HL-60 (cell line): ENCODE measurements at places on chromosomes 1 and 21.

GRCh38 chr1:183968386-183968785 is 69.1 kb downstream of the COLGALT2 start:
- no peak for DNase-seq

DNA sequence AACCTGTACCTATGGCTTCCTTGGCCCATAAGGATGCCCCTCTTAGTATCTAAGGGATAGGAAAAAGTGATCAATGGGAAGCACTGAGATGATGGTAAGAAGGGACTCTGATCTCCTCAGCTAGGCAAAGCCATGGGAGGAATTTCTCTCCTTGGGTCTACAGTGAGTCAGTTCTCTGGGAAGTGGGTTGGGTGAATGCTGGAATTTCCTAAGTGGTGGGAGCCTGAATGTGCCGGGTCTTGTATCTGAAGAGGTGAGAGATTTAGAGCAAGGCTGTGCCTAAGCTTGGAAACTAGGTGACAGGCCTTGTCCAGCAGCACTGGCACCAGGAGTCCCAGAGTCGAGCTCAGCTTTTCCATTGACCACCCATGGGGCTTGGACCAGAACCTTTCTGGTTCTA is 96.3 kb upstream of the SLC2A1 start:
- no peak for DNase-seq

DNA sequence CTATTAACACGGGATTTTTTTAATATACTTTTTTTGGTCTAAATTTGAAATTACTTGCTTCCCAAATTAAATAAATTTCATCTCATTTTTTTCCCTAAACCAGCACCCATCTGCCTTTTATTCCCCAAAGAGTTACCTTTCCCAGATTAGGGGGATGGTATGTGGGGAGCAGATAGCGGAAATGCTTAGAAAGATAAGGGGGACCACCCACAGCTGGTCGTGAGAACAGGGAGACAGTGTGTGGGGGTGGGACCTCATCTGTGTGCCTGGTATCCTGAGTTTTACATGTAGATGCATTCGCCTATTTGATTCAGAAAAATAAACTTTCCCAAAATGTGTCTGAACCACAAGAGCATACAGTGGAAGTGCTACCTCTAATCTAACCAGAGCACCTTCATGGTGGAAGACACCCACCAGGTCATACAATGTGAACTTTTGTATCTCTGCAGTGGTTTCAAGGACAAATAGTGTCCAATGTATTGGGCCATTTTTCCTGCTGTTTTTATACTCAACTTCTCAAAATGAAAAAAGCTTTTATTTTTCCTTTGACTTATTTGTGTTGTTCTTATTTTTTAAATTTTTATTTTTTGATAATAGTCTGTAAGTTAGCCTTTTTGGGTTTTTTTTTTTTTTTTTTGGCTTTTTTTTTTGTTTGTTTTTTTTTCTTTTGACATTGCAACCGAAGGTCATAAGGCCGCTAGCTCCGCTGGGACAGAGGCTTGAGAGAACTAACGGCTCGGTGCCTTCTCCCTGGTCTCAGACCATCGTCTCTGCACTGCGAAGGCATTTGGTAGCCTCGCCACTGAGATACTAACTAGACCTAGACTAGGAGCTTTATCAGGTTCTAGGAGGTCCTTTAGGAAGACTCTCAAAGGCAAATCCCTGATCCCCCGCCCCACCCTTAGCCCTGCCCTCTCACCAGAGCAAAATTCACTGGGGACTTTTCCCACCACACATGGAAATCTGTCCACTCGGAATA is 263.2 kb downstream of the TM2D1 start:
- no peak for DNase-seq

- no peak for DNase-seq
These were observed 246.0 kb downstream of the RERE start for GRCh38 chr1:8571200-8571984.

DNA sequence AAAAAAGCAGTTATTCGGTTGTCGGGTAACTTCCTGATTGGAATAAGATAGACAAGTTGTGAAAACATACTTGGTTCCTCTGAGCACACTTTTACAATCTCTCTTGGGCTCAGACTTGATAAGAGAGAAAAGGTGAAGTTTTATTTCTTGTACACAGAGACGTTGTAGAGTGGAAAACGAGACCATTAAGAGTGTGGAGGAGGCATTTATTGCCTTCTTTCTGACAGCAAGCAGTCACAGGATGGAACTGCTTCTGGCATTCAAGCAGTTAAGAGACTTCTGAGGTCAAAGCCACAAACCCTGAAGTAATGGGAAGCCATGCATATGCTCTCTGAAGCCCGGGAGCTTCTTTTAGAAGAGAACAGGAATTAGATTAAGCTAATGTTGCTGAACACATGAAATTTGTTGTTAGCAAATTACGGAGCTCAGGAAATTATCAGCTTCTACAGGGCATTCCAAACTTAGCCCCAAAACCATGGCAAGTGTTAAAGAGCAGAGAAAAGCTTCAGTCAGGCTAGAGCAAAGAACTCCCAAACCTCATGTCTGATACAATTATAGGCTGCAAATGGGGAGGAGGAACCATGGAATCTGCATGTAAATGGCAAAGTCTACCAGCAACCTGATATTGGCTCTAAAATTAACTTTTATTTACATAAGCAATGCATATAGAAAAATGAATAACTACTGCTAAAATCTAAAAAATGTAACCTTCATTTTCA is 26.0 kb downstream of the S1PR1 start:
- peak; percentile 73 for DNase-seq
